Activated CD4-positive, alpha-beta memory T cell treated with anti-CD3 and anti-CD28 coated beads for 36 hours (primary cell): ENCODE measurements at places on chromosomes 13 and 19. TPM values are rescaled to one million over a fixed set of nuclear protein-coding genes. Genes with fewer than 3 reads are reported as not detected.

GRCh38 chr19:45070861-45071544, 5.3 kb downstream of the ZNF296 start:
- no peak overlapping the region for H3K4me3 ChIP-seq
- peaks cover 21% of the 10 kb centered on the region for H3K36me3 ChIP-seq
- peaks cover 4% of the 10 kb centered on the region for H3K4me1 ChIP-seq
- no peaks in the 10 kb centered on the region for H3K27me3 ChIP-seq

Gene SEMA6B
- total RNA-seq = 0.19 TPM

- peaks cover 16% of the 10 kb centered on the region for H3K4me1 ChIP-seq
- H3K4me3 ChIP-seq = no peak overlapping the region
- H3K27me3 ChIP-seq = peaks cover 12% of the 10 kb centered on the region
- H3K36me3 ChIP-seq = no peaks in the 10 kb centered on the region
- H3K27ac ChIP-seq = no peak overlapping the region
- DNase-seq = no peak
Observed at GRCh38 chr19:29854033-29854432, 42.2 kb downstream of the CCNE1 start.

DNA sequence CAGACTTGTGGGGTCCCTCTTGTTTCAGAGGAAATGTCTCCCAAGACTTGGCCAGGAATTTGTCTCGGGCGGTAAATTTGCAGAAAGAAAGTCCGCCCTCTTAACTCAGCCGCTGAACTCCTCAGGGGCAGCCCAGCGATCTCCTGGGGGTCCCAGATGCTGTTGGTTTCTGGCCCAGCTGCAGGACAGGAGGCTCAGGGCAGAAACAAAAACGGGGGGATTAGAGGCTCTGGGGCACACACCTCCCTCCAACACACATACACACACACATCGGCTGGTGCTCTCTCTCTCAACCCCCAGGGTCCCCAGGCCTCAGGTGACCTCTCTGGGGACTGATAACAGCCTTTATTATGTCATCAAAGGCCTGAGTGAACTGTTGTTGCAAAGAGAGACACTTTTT, 7.1 kb downstream of the ARHGEF18 start:
- no peak overlapping the region for H3K27ac ChIP-seq
- DNase-seq = no peak
- no peaks in the 10 kb centered on the region for H3K27me3 ChIP-seq
- H3K4me3 ChIP-seq = no peak overlapping the region
- peaks cover 37% of the 10 kb centered on the region for H3K4me1 ChIP-seq
- H3K36me3 ChIP-seq = peaks cover 14% of the 10 kb centered on the region

GRCh38 chr13:73195091-73195490, 136.3 kb downstream of the KLF5 start:
- DNase-seq = no peak
- H3K27me3 ChIP-seq = peaks cover 12% of the 10 kb centered on the region
- H3K4me3 ChIP-seq = no peak overlapping the region
- H3K4me1 ChIP-seq = no peaks in the 10 kb centered on the region
- no peaks in the 10 kb centered on the region for H3K36me3 ChIP-seq

GRCh38 chr19:46372901-46373490, 26.1 kb downstream of the PPP5C start:
- peaks cover 18% of the 10 kb centered on the region for H3K4me1 ChIP-seq
- H3K4me3 ChIP-seq = no peak overlapping the region
- peaks cover 20% of the 10 kb centered on the region for H3K36me3 ChIP-seq
- H3K27ac ChIP-seq = no peak overlapping the region
- no peak for DNase-seq
- H3K27me3 ChIP-seq = no peaks in the 10 kb centered on the region

DNA sequence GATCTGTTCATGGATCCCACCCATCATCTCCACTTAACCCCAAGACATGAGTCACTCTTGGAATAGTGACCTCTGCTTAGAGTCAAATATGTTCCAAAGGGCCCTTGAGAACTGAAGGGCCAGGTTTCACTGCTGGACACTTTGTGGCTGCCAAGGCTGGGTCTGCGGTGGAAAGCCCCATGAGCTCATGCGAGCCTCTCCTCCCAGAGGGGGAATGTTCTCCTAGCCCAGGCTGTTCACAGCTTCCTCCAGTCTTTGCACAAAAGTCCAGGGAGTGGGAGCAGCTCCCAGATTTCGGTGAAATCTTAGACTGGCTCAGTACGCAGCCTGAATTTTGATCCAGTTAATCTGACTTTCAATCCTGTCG, 732 bp upstream of the DCLK1 start:
- no peak for DNase-seq
- H3K27ac ChIP-seq = no peak overlapping the region
- H3K27me3 ChIP-seq = peaks cover 22% of the 10 kb centered on the region
- no peaks in the 10 kb centered on the region for H3K36me3 ChIP-seq
- no peak overlapping the region for H3K4me3 ChIP-seq

GRCh38 chr19:49875177-49875576, 2.0 kb downstream of the AKT1S1 start:
- no peaks in the 10 kb centered on the region for H3K27me3 ChIP-seq
- DNase-seq = no peak
- peaks cover 15% of the 10 kb centered on the region for H3K36me3 ChIP-seq
- H3K27ac ChIP-seq = no peak overlapping the region
- peaks cover 38% of the 10 kb centered on the region for H3K4me1 ChIP-seq

Gene USPL1
- total RNA-seq = 13.8 TPM
